Cortex of kidney (tissue), 1 donor: ENCODE measurements at places on chromosomes 3 and 15.

- no peak for DNase-seq
Observed at GRCh38 chr3:180311242-180311641, 274.5 kb upstream of the PEX5L start.

DNA sequence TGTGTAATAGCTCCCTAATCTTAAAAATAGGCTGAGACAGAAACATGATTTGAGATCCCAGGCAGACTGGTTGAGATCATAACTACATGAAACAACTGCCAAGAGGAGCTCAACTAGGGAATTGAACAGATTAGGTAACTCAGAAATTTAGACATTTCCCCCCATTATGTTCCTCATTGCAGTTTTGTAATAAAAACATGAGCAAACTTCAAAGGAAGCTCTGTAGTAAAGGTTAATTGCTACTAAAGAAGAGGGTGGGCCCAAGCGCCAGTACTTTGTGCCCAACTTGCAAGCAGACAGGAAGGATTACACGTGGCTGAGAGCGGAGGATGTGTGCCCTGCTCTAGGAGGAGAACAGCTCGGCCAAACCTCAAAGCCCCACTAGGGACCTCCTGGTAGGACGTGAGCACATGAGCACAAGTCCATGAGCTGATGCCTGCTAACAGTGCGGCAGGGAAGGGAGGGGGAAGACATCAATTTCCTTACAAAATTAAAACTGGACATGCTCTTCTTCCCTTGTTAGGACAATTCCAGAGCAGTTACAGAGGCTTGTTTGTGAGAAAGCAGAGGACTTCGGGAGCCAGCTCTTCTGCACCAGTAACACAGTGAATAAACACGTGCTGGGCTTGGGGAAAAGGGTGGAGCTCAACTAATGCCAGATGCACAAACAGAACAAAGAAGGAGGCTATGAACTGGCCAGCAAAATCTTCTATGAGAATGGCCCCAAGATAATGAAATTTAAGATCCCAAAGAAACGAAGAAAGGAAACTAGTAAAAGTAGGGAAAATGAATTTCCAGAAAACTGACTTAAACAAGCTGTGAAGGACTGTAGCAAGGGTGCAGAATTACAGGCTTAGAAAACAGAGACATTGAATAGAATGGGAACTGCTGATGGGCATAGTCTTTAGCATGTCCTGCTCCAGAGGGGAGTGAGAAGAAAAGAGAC, 275.5 kb downstream of the MECOM start:
- no peak for DNase-seq

DNA sequence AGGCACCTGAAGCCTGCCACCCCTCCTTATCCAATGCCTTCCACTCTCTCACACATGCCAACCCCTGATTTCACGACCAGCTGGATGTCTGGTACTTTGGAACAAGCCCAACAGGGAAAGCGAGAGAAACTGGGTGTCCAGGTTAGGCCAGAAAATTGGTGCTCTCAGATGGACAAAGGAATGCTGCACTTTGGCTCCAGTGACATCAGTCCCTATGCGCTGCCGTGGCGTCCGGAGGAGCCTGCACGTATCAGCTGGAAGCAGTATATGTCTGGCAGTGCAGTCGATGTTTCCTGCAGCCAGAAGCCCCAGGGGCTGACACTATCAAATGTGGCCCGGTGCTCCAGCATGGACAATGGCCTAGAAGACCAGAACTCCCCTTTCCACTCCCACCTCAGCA, 45.2 kb downstream of the CDAN1 start:
- no peak for DNase-seq

GRCh38 chr15:25670025-25670554, 193.0 kb downstream of the ATP10A start:
- no peak for DNase-seq

DNA sequence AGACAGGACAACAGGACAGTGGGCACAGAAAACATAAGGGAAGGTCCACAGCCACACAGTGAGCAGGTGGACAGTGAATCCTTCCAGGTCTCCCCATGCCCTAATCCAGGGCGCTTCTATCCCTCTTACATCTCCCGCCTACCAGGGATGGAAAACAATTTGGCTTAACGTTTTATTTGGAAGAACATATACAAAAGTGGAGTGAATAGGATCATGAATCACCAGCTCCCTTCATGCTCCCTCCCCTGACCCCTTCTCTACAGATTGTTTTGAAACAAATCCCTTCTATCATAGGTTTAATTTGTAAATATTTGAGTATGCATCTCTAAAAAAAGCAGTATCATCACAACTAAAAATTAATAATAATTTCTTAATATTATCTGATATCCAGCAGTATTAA, 52.5 kb downstream of the CLDN11 start:
- no peak for DNase-seq
